ENCODE measurements at places on chromosomes 4 and X. TPM values are rescaled to one million over a fixed set of nuclear protein-coding genes. Genes with fewer than 3 reads are reported as not detected.

Gene IQCM
- not detected for total RNA-seq

GRCh38 chr4:100977274-100977673 lies 370.1 kb downstream of the PPP3CA start:
- no peak overlapping the region for H3K27ac ChIP-seq
- no peak overlapping the region for H3K4me3 ChIP-seq
- H3K4me1 ChIP-seq = no peaks in the 10 kb centered on the region
- H3K27me3 ChIP-seq = no peaks in the 10 kb centered on the region

DNA sequence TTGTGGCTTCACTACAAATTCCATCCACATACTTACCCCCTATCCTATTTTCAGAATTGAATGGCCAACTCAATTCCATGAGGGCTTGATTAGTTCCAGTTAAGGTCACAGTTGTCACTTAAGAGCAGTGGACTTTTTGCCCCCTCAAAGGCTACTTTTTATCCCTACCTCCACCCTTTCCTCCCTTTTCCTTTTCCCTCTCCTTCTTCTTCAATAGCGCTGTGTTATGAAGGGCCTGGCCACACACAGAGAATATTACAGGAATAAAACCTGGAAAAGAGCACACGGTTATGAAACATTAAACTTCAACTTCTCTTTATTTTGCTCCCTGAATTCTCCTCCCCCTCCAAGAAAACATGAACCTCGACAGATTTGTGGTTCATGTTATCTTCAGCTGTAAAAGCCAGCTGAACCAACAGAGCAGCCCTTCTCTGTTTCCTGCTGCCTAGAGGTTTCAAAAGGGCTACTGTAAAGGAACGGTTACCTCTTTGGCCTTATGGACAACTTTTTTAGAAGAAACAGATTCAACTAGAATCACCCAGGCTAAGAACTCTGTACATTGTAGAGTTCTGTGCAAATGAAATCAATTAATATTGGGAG lies 87.0 kb upstream of the RPL34 start:
- no peak overlapping the region for H3K4me3 ChIP-seq
- peak overlapping the region; percentile 41 for H3K27ac ChIP-seq
- H3K36me3 ChIP-seq = no peaks in the 10 kb centered on the region
- peaks cover 4% of the 10 kb centered on the region for H3K4me1 ChIP-seq

Gene DAPP1
- 0.09 TPM for total RNA-seq

Gene HSFX2
- total RNA-seq = not detected

Gene PGAM4
- not detected for total RNA-seq

DNA sequence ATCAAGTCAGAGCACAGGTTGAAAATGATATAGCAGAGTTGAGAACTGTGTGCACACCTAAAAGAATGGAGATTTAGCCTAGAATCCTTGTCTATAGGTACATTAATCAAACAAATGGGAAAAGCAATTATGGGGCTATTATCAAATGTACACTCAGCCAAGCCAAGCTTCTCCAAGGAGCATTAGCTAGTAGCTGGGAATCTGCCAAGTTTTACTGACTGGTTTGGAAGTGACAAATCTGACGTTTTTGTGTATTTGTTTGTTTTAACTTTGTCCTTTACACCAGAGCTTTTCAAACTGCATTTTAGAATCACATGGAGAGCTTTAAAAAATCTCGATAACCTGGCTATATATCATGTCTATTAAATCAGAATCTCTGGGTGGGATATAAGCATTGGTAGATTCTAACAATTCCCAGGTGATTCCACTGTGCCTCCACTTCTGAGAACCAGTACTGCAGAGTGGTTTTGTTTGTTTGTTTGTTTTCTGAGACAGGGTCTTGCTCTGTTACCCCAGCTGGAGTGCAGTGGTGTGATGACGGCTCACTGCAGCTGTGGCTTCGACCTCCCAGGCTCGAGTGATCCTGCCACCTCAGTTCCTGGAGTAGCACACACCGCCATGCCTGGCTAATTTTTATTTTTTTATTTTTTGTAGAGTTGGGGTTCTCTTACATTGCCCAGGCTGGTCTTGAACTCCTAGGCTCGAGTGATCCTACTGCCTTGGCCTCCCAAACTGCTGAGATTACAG lies 279.8 kb downstream of the UNC5C start:
- no peaks in the 10 kb centered on the region for H3K36me3 ChIP-seq
- no peaks in the 10 kb centered on the region for H3K4me1 ChIP-seq
- peak; percentile 44 for DNase-seq

DNA sequence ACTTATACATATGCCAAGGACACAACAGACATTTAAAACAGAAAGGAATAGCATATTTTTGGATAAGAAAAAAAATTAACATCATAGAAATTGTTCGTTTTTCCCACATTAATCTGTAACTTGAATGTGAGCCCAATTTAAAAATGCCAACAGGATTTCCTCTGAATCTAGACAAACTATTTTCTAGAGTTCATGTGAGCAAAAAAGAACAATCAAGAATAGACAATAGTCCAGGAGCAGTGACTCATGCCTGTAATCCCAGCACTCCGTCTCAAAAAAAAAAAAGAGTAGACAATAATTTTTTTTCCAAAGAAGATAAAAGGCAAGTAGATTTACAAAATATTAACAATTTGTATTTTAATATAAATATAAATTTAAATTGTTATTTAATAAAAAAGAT lies 73.7 kb upstream of the DUSP21 start:
- no peaks in the 10 kb centered on the region for H3K4me1 ChIP-seq
- H3K27ac ChIP-seq = no peak overlapping the region
- H3K36me3 ChIP-seq = no peaks in the 10 kb centered on the region
- no peaks in the 10 kb centered on the region for H3K27me3 ChIP-seq

DNA sequence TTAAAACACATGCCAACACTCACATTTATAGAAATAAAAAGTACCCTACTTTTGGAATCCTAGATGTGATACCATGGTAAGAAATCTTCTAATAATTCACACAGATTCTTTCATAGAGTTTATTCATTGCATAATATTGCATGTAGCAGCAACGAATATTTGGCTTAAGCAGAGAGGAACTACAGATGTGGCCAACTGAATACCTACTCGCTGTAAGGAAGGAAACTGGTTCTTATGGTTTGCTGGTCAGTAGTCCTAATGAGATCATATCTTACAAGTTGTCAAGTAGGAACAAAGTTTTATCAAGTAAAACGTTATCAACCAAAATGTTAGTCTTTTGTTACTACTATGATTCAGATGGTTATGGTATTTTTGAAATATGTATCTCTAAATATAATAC lies 996.1 kb downstream of the PDHA2 start:
- no peaks in the 10 kb centered on the region for H3K27me3 ChIP-seq
- H3K36me3 ChIP-seq = no peaks in the 10 kb centered on the region
- no peak for DNase-seq
- no peaks in the 10 kb centered on the region for H3K4me1 ChIP-seq
- no peak overlapping the region for H3K27ac ChIP-seq

- no peaks in the 10 kb centered on the region for H3K27me3 ChIP-seq
- H3K27ac ChIP-seq = no peak overlapping the region
- DNase-seq = no peak
- no peak overlapping the region for H3K4me3 ChIP-seq
Observed at GRCh38 chr4:123256901-123257300, 139.7 kb upstream of the SPRY1 start.

GRCh38 chrX:111257733-111258132 lies 12.6 kb downstream of the CAPN6 start:
- no peaks in the 10 kb centered on the region for H3K4me1 ChIP-seq
- no peak for DNase-seq
- no peaks in the 10 kb centered on the region for H3K36me3 ChIP-seq
- H3K4me3 ChIP-seq = no peak overlapping the region
- no peaks in the 10 kb centered on the region for H3K27me3 ChIP-seq

Gene ZFP92
- 0.09 TPM for total RNA-seq

- H3K36me3 ChIP-seq = no peaks in the 10 kb centered on the region
- DNase-seq = peak; percentile 2
- H3K4me3 ChIP-seq = peak overlapping the region; percentile 34
- no peaks in the 10 kb centered on the region for H3K4me1 ChIP-seq
Observed at GRCh38 chrX:151973851-151974335, 583 bp downstream of the GABRE start.

Gene KIT
- total RNA-seq = 1.4 TPM

Measured in cardiac muscle cell (in vitro differentiated cells and primary cell).